Sciatic nerve (tissue), 2 donors: ENCODE measurements at places on chromosomes 5 and 9.

GRCh38 chr5:57598756-57599155, 116.1 kb upstream of the ACTBL2 start:
- DNase-seq = no peak

- no peak for DNase-seq
Observed at GRCh38 chr9:93024986-93025630, 33.4 kb upstream of the SUSD3 start.

DNA sequence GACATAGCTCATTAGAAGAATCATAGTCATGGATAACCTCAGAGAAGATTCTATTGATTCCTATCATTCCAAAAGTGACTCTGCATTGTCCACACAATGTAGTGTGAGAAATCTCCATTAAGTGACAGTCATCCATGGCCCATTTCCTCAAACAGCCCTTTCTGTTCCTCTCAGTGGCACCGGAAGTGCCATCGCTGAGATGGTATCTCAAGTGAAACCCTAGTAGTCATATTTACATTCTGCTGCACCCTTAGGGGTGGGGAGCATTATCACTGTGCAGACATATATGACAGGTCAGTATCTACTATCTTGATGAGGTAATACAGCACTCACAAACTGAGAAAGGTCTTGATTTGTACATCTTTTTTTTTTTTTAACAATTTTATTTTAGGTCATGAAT, 55.4 kb upstream of the MIER3 start:
- DNase-seq = no peak

DNA sequence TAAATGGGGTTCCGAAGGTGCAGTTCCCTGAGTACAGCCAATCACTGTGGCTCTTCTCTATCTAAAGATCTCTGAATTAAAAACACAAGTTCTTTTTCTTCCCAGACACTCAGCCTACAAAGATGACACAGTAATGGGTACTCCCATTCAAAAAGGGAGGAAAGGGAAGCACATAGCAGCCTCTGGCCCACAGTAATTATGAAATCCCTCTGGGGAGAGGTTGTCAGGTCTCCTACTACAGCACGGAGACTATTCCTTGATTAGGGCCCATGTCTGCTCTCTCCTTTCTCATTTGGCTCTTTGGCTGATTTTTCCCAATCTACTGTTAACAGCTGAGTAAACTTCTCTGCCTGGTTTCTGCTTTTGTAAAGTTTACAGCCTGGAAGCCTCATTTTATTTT, 62.0 kb upstream of the RANBP3L start:
- no peak for DNase-seq

DNA sequence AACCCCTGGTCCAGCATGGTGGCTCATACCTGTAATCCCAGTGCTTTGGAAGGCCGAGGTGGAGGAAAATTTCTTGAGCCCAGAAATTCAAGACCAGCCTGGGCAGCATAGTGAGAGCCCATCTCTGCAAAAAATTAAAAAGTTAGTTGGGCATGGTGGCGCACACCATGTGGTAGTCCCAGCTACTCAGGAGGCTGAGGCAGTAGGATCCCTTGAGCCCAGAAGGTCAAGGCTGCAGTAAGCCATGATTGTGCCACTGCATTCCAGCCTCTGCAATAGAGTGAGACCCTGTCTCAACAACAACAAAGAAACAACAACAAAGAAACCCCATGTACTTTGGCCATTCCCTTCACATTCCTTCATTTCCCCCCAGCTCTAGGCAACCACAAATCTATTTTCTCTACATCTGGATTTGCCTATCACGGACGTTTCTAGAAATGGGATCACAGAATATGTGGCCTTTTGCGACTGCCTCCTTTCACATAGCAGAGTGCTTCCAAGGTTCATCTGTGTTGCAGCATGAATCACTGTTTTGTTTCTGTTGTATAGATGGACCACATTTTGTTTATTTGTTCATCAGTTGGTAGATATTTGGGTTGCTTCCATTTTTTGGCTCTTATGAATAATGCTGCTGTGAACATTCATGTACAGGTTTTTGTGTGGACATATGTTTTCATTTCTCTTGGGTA, 17.9 kb downstream of the MIGA2 start:
- no peak for DNase-seq

DNA sequence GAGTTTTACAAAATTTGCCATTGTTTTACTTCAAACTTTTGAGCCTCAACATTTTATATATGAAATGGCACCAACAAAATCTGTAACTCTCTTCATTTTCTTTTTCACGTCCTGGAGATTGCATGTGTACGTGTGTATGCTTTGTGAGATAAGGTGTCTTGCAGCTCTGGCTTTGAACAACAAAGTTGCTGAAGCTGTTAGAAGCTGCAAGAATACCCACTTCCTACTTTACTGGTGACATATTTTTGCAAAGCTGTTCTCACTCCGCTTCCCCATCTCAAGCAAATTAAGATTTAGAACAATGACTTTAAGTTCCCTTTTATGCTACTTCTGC, 41.8 kb downstream of the FYB1 start:
- no peak for DNase-seq

GRCh38 chr9:83307066-83307724, 231.0 kb downstream of the FRMD3 start:
- DNase-seq = no peak

- DNase-seq = no peak
Observed at GRCh38 chr5:92041206-92041605, 658.1 kb upstream of the ARRDC3 start.

GRCh38 chr5:56812110-56812509, 3.2 kb upstream of the MAP3K1 start:
- no peak for DNase-seq

- DNase-seq = no peak
Observed at GRCh38 chr5:118698774-118699173, 289.6 kb downstream of the DTWD2 start.

DNA sequence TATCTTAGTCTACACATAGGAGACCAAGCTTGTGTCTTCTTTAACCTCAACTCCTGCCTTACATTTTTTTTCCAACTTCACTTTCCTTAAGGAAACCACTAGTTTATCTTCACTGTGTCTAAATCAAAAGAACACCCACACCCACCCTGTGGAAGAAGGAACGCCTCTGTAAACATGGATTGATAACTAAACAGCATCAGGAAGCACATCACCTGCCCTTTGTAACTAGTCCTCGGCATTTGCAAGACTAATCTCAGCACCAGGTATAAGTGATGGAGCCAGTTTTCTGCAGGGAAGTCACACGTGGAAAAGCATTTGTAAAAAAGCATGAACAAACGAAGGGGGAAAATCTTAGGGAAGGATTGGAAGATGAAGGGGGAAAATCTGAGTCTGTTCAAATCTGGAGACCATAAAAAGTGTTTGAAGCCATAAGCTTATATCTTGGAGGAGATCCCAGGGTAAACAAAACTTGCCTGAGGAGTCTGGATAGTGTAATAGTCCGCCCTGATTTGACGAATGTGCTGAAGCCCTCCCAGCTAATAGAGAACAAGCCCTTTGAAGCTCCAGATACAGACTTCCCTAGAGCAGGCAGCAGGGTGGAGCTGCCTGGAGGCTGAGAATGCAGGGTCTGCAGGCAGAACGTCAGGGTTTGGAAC, 117.3 kb upstream of the LHFPL2 start:
- DNase-seq = no peak

DNA sequence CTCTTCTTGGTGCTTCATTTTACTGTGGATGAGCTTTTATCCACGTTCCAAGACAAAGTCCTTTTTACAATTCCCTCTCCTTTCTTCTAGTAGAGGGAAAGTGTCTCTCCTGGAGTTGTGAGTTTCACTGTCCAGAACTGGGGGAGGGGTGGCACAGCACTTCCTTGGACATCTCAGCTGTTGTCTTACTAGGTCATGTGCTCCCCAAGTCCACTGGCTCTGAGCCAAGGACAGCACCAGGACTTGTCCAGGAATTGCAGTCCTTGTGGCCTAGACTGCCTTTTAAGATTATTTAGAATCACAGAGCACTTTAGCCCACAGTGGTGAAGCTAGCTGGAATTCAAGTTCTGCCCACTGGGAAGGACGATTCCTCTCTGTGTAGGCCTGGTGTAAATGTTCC, 700.2 kb upstream of the PTPRD start:
- DNase-seq = no peak
